Peyer's patch (tissue), 4 donors: ENCODE measurements at places on chromosomes 4 and X. TPM values are rescaled to one million over a fixed set of nuclear protein-coding genes. Genes with fewer than 3 reads are reported as not detected.

The STATH gene
- not detected for total RNA-seq

The L1CAM gene
- 2.4 TPM for total RNA-seq

The TNMD gene
- total RNA-seq, result 3.1 TPM

The ERAS gene
- total RNA-seq, result not detected

The SHROOM3 gene
- total RNA-seq, result 349 TPM

The ATP11C gene
- total RNA-seq, result 16.6 TPM

The FAM53A gene
- 1.8 TPM for total RNA-seq

The WDR19 gene
- 30.7 TPM for total RNA-seq

The MAGEE1 gene
- 0.80 TPM for total RNA-seq

The ITGB1BP2 gene
- 2.4 TPM for total RNA-seq

The AREG gene
- total RNA-seq, result 11.0 TPM

DNA sequence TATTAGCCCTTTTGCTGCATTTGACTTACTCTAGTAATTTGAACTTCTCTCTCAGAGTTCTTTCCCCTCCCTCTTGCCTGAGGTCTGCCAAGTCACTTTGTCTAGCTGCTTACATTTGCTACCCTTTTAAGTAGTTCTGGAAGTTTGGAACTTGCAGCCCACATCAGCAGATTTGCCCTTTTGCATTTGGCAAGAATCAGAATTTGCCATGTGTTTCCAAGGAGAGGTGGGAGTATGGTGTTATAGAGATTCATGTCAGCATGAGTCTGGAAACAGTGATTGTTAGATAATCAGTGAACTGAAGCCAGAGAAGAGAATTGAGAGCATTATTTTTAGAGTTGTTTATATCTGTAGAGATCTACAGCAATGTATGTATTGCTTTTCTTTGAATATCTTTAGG lies 52.1 kb downstream of the KLHL34 start:
- no peak overlapping the region for H3K4me3 ChIP-seq
- H3K4me1 ChIP-seq, result no peaks in the 10 kb centered on the region

DNA sequence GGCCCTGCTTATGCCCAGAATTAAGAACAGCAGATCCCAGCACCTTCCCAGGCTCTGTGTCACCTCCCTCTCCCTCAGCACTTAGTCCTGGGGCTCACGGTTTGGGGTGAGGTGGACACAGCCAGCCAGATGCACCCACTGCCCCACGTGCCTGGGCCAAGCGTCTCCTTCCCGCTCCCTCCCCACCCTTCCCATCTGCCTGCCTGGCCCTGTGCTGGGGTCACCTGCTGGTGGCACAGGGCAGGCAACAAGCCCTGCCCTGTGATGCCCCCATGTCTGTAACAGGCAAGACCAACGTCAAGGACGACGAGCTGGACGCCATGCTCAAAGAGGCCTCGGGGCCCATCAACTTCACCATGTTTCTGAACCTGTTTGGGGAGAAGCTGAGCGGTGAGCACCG lies 5.3 kb downstream of the MYL5 start:
- no peak for DNase-seq
- no peaks in the 10 kb centered on the region for H3K27me3 ChIP-seq
- peaks cover 25% of the 10 kb centered on the region for H3K4me1 ChIP-seq
- no peak overlapping the region for H3K4me3 ChIP-seq

DNA sequence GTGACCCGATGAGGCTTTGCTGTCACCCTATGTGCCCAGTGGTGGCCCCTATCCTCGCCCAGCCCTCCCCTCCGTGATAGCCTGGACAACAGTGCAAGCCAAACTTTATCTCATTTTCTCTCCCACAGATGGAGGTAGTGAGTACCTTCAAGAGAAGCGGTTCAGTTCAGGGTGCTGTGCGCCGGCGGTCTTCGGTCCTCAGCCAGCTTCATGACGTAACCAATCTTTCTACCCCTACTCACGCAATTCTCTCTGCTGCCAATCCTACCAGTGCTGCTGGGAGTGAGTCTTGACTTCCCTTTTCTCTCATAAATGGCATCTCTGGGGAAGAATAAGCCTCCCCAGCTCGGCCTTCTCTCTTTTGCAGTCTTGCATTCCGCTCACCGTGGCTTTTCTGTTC lies 29.5 kb downstream of the CCNQ start:
- DNase-seq, result no peak
- H3K4me1 ChIP-seq, result no peaks in the 10 kb centered on the region
- H3K27ac ChIP-seq, result no peak overlapping the region
- no peaks in the 10 kb centered on the region for H3K27me3 ChIP-seq

- no peaks in the 10 kb centered on the region for H3K36me3 ChIP-seq
- H3K27me3 ChIP-seq, result no peaks in the 10 kb centered on the region
- H3K27ac ChIP-seq, result no peak overlapping the region
- DNase-seq, result no peak
Measured at GRCh38 chrX:101482296-101482695, 3.0 kb upstream of the ARMCX4 start.

GRCh38 chr4:143538979-143539669 lies 25.6 kb downstream of the SMARCA5 start:
- no peaks in the 10 kb centered on the region for H3K27me3 ChIP-seq
- H3K27ac ChIP-seq, result no peak overlapping the region
- H3K4me3 ChIP-seq, result no peak overlapping the region
- H3K4me1 ChIP-seq, result no peaks in the 10 kb centered on the region

DNA sequence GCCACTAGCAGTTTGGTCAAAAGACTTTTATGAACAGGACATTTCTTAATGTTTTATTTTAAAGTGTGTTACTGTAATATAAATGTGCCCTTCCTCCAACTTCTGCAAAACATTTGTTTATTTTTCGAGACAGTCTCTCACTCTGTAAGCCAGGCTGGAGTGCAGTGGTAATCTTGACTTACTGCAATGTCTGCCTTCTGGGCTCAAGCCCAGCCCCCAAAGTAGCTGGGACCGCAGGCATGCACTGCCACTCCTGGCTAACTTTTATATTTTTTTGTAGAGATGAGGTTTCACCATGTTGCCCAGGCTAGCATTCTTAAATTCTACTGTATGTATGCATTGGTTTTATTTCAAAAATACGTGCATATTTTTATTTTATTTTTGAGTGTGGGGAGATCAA lies 1201.9 kb downstream of the STIM2 start:
- H3K27ac ChIP-seq, result no peak overlapping the region
- H3K27me3 ChIP-seq, result no peaks in the 10 kb centered on the region
- no peaks in the 10 kb centered on the region for H3K36me3 ChIP-seq
- H3K4me3 ChIP-seq, result no peak overlapping the region

GRCh38 chr4:6017030-6017429 lies 1.2 kb downstream of the C4orf50 start:
- no peak overlapping the region for H3K27ac ChIP-seq
- H3K27me3 ChIP-seq, result no peaks in the 10 kb centered on the region

- H3K4me3 ChIP-seq, result no peak overlapping the region
- no peaks in the 10 kb centered on the region for H3K27me3 ChIP-seq
- DNase-seq, result no peak
- H3K27ac ChIP-seq, result no peak overlapping the region
Measured at GRCh38 chrX:87489071-87489470, 28.5 kb upstream of the KLHL4 start.

DNA sequence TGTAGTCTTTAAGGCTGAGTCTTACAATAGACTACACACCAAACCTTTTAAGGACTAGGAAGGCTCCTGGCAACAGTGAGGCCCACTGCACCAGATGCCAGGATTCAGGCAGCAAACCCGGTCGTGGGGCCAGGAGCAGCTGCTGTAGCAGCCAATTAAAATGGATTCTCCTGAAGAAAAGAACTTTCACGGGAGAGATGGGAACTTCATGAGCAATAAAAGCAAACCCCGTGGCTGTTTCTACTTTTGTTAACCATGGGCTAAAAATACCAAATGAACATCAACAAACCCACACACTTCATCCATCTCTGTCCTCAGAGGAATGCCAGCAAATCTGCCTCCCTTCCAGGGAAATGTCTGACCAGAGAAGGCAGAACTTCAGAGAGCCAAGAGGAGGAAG lies 101.4 kb downstream of the BTC start:
- no peaks in the 10 kb centered on the region for H3K27me3 ChIP-seq
- no peak overlapping the region for H3K27ac ChIP-seq
- no peak for DNase-seq
- H3K4me3 ChIP-seq, result no peak overlapping the region

DNA sequence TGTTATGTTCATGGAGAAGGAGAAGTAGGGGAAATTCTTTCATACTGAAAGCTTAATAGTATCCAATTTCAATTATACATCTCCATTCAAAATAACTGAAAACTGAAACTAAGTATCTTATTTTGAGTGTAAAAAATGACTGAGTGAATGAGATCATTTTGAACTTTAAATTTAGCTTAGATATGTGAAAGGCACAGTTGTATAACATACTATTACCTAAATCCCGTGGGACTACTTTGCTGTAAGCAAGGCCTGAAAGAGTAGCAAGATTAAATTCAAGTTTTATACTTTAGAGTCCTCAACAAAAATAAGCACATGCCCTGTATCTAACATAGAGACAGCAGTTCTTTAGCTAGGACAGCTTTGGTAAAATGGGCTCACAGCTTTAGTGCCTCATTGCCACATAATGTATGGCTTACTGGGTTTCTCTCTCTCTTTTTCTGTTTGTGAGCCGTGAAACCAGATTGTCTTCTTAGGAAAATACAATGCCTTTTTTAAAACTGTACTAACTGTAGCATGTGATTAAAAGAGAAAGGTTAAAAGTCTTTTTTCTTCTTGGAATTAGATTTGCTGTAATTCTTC lies 43.2 kb downstream of the GSTCD start:
- H3K4me3 ChIP-seq, result no peak overlapping the region
- no peaks in the 10 kb centered on the region for H3K36me3 ChIP-seq
- H3K27me3 ChIP-seq, result no peaks in the 10 kb centered on the region
- no peak for DNase-seq

- no peaks in the 10 kb centered on the region for H3K4me1 ChIP-seq
- no peak overlapping the region for H3K27ac ChIP-seq
- no peaks in the 10 kb centered on the region for H3K27me3 ChIP-seq
- no peaks in the 10 kb centered on the region for H3K36me3 ChIP-seq
- no peak for DNase-seq
Measured at GRCh38 chr4:75343333-75343732, 170.9 kb downstream of the RCHY1 start.

DNA sequence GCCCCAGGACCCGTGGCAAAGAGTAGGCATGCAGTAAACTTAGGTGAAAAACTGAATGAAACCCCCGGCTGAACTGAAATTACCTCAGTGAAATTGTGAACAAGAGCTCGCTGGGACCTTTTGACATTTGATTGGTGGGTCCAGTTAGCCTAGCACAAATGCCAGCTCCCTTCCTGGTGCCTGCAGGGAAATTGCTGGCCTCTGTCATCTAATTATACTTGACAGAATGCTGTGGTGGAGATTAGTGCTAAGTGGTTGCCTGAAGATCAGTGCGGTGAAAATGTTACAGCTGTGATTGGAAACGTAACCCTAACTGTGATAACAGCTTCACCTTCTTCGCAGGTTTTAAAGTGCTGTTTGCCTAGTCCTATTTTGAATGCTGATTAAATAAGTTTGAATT lies 43.0 kb downstream of the ADD1 start:
- no peak for DNase-seq
- no peak overlapping the region for H3K4me3 ChIP-seq
- H3K27me3 ChIP-seq, result no peaks in the 10 kb centered on the region
- H3K36me3 ChIP-seq, result no peaks in the 10 kb centered on the region
- H3K4me1 ChIP-seq, result peaks cover 8% of the 10 kb centered on the region
- no peak overlapping the region for H3K27ac ChIP-seq

- H3K4me3 ChIP-seq, result no peak overlapping the region
- H3K4me1 ChIP-seq, result no peaks in the 10 kb centered on the region
- no peaks in the 10 kb centered on the region for H3K36me3 ChIP-seq
- no peak overlapping the region for H3K27ac ChIP-seq
- no peak for DNase-seq
Measured at GRCh38 chrX:144819406-144819805, 427.9 kb upstream of the SPANXN1 start.

GRCh38 chr4:164012396-164013027 lies 518.0 kb downstream of the TMA16 start:
- H3K4me3 ChIP-seq, result no peak overlapping the region
- no peaks in the 10 kb centered on the region for H3K36me3 ChIP-seq
- no peaks in the 10 kb centered on the region for H3K27me3 ChIP-seq
- no peak overlapping the region for H3K27ac ChIP-seq
- no peak for DNase-seq
- no peaks in the 10 kb centered on the region for H3K4me1 ChIP-seq

DNA sequence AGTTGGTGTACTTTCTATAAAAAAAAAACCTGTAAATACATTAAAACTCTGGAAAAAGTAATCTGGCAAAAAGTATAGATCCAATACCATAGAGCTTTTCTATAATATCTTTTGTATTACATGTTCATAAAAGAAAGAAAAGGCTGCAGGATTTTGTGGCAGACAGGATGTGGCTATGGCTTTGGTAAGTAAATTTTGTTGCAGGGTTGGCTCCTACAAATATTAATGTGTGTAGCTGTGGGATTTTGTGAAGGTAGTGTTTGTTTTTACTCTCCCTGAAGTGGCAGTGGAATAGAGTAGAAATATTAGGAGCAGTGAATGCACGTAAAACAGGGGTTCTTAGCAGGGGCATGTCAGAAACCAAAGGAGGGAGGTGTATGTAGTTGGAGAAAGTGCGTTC lies 84.8 kb downstream of the TSPAN7 start:
- DNase-seq, result no peak
- no peak overlapping the region for H3K27ac ChIP-seq
- no peaks in the 10 kb centered on the region for H3K4me1 ChIP-seq
- H3K27me3 ChIP-seq, result no peaks in the 10 kb centered on the region

GRCh38 chr4:16597845-16598596 lies 300.4 kb downstream of the LDB2 start:
- no peak overlapping the region for H3K4me3 ChIP-seq
- no peak overlapping the region for H3K27ac ChIP-seq
- no peaks in the 10 kb centered on the region for H3K4me1 ChIP-seq
- H3K27me3 ChIP-seq, result no peaks in the 10 kb centered on the region

- no peak overlapping the region for H3K27ac ChIP-seq
- H3K4me3 ChIP-seq, result no peak overlapping the region
- H3K36me3 ChIP-seq, result no peaks in the 10 kb centered on the region
- no peaks in the 10 kb centered on the region for H3K4me1 ChIP-seq
- H3K27me3 ChIP-seq, result no peaks in the 10 kb centered on the region
Measured at GRCh38 chrX:41602816-41603345, 85.9 kb upstream of the GPR34 start.

DNA sequence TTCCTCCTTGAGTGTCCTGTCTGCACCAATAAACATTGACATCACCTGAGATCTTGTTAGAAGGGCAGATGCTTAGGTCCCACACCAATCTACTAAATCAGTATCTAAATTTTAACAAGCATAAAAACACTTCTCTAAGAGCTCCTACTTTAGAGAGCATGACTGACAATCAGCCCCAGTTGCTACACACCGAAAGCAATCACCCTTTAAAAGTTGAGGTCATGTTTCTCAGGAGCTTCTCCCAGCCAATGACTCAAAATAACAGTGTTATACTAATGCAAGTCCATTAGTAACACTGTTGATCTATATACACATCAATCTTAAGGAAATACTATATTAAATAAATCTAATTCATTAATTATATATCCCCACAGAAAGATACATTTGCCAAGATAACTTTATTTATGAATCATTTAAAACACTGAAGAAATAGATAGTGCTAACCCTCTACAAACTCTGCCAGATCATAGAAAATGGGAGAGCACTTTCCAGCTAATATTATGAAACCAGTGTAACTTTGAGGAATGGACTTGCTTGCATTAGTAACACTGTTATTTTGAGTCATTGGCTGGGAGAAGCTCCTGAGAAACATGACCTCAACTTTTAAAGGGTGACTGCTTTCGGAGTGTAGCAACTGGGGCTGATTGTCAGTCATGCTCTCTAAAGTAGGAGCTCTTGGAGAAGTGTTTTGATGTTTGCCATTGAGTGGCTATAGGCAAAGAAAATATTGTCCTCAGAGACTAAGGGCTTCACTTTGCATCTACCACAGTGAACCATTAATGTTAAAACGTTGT lies 109.8 kb upstream of the HDX start:
- H3K27ac ChIP-seq, result no peak overlapping the region
- no peaks in the 10 kb centered on the region for H3K27me3 ChIP-seq
- H3K4me3 ChIP-seq, result no peak overlapping the region
